ENCODE measurements at places on chromosomes 4 and X.

GRCh38 chr4:61380865-61381264, 180.7 kb downstream of the ADGRL3 start:
- no peak for DNase-seq

GRCh38 chr4:4618847-4619246, 77.0 kb upstream of the STX18 start:
- DNase-seq: no peak

DNA sequence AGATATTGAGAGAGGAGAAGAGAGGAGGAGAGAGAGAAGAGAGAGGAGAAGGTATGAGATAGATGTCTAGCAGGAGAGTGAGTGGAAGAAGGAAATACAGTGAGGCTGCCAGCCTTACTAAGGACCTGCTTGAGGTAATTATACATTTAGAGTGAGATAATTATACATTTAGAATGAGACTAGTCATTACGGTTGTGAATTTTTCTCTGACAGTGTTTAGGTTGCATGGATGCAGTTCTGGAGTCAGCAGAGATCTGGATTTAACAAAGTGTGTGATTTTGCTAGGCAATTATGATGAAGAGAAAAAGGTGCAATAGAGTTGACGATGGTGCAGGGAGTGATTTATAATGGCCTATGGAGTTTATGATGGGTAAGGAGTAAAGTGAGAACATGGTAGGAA, 187.1 kb upstream of the ARX start:
- no peak for DNase-seq

DNA sequence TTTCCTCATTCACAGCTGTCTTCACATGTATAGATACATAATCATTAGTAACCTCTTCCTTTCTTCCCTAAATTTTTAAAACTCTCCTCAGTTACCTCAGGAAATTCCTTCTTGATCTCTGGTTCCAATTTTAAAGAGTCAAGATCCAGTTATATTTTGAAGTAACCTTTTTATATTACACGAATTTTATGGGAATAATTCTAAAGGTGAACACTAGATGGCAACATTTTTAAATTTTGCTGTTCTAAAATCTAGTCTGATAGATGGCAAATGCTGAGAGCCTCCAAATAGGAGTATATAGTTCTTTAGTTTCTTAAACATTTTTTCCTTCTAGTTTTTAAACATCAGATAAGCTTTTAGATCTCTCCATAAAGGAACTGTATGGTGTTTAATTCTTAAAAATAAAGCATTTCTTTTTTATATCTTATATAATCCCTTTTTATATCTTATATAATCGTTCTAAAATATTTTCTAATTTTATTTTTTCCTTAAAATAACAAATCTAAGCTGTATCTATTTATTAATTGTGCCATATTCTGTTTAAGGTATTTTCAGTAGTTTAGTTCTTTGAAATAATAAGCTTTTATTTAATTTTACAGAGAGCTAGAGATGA, 37.9 kb upstream of the PAPSS1 start:
- DNase-seq: no peak

GRCh38 chrX:153926552-153926857, 441 bp upstream of the ARHGAP4 start:
- no peak for DNase-seq

DNA sequence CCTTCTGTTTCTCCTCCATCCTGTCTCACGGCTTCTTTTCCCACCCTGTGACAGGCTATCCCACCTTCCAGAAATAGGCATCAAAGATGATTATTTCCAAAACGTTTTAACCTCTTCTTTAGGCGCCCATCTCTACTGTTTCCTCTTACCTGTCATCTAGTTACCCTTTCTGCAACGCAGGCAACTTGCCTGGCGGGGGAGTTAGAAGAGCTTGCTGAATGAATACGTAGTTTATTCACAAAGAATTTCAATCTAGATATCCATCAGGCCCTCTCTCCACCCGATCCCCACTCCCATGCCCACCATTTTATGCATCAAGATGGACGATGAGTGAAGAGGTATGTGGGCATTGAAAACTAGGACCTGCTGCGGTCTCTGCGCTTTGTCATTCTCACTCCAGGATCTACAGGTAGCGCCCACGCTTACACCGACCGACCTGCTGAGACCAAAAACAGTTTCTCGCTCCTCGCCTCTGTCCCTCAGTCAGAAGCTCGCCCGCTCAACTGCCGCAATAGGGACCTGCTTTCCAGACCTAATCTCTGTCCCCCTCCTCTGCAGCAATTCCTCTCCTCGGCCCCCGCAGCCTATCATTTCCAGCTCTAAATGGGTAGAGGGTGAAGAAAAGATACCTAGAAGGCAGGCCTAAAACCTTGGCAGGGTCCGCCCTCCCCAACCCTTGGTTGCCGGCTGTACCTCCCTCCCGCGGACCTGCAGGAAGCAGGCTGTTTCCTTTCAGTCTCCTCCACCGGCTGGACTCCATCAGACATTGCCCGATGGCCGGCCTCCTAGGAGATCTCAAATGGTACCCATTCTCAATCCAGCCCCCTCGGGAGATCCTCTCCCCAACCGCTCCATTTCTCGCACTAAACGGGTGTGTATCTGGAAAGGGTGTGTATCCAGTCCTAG, 624 bp downstream of the BEX5 start:
- no peak for DNase-seq

DNA sequence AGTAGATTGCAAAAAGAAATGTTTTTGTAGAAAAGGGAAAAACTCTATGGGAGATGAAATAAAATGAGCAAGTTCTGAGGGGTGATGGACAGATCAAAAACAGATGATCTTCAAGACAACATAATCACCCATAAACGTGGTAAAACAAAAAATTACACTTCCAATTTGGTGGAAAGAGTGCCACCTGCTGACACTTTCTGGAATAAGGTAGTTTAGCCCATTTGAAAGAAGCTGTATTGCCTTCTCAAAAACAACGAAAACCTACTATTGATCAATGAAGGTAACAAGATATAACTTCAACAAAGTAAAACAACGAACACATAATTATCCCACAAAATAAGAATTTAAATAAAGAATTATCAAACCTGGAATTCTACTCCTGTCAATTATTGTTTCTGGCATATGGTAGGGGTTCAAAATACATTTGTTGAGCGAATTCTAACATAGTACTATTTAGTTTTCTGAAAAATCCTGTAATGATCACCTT, 2.5 kb downstream of the COQ2 start:
- DNase-seq: peak; percentile 43

- no peak for DNase-seq
These were observed 110.0 kb downstream of the IRF2 start for GRCh38 chr4:184364100-184364921.

- DNase-seq: no peak
These were observed 44.4 kb downstream of the DIAPH2 start for GRCh38 chrX:96729053-96729452.

- DNase-seq: no peak
These were observed 38.2 kb upstream of the PLAC8 start for GRCh38 chr4:83152746-83153145.

DNA sequence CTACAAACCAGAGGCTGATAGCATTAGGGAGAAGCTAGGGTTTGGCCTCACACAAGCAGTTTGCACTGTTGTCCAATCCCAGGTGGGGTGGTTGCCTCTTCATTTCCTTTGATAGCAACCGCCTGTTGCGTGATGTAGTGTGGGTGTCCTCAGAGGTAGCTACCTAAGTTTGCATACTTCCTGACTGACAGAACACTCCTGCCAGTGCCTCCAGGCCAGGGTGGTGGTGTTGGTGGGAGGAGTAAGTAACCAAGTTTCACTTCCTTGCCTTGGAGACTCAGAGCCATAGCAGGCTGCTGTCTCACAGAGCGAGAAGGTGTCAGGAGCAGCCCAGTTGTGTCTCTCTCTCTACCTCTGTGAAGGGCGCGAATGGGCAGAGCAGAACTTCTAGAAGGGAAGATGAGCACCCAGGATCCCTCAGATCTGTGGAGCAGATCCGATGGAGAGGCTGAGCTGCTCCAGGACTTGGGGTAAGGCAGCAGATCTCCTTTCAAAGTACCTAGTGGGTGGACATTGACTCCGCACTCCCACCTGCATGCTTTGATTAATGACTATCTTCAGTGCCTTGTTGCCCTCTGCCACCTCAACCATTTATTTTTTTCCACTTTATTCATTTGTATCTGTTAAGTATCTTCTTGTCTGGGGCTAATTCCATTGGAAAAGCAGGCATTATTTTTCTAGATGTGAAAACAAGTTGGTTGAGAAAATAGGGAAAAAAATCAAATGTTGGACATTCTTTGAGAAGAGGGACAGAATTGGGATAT, at the start of gene DAPP1:
DAPP1 (plus strand) TSS at position 283 of the 764 bp plus-strand sequence; CDS start at position 370, 87 bp downstream.
- DNase-seq: peak; percentile 84

GRCh38 chrX:32480019-32480418, 731.3 kb downstream of the DMD start:
- no peak for DNase-seq

DNA sequence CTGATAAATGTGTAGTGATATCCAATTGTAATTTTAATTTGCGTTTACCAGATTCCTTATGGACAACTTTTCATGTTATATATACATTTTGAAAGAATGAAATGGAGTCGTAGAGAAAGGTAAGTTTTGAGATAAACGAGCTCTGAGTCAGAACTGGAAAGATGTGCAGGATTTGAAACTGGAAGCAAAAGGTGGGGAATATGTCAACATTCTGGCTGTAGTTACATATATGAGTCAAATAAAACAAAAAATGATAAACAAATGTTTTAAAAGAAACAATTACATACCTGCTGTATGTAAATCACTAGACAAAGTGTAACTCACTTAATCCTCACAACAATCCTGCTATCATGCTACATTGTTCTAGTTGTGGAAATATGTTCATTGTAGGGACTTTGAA, 84.0 kb downstream of the LPAR4 start:
- no peak for DNase-seq

DNA sequence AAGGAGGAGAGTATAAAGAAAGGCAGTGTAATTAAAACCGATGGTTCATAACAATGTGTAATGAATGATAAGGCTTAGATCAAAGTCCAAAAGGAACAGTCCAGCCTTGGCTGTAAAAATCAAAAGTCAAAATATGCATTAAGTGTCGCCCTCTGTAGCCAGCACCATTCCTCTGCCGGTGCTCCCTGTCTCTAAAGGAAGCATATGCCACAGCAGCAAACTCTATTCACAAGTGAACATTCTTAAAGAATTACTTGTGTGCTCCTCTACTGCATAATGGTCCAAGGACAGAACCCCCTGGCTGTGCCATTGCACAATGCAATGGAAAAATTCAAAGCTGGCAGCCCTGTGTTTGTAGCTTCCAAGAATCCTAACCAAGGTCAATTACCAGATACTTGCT, 16.3 kb upstream of the MBNL3 start:
- DNase-seq: no peak

DNA sequence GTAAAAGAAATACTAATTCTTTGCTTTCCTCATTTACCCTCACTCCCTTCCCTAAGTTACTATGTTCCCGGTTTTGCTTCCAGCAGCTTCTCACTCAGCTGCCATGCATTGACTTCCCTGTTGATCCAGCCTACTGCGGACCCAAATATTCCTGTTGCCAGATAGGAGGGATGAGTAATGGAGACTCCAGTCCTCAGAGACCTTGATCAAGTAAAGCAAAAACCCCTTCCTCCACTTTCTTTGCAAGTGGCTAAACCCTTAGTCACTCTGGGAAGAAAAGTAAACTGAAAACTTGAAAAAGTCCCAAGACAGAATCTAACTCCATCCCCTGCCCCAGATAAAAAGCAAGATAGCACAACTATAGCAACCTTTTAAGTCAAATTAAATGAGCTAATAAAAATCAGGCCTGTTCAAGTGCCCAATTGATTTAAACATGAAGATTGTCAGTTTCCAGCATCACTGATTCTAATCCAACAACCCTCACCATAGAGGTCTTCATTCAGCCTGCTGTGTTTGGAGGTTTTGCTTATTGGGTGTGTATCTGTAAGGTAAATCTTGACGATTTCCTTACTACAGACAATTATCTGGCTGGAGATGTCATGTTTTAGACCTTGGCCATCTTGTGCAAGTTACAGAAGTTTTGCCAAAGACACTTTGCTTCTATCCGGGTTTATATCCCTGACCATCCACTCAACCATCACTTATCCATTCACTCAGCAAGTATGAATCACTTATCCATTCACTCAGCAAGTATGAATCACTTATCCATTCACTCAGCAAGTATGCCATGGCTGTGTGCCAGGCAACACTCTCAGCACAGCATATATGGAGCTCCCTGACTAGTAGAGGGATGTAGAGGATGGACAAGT, 17.6 kb downstream of the FGFBP1 start:
- no peak for DNase-seq

All from T-cell (primary cell).